ENCODE measurements at places on chromosomes 13 and 19.

DNA sequence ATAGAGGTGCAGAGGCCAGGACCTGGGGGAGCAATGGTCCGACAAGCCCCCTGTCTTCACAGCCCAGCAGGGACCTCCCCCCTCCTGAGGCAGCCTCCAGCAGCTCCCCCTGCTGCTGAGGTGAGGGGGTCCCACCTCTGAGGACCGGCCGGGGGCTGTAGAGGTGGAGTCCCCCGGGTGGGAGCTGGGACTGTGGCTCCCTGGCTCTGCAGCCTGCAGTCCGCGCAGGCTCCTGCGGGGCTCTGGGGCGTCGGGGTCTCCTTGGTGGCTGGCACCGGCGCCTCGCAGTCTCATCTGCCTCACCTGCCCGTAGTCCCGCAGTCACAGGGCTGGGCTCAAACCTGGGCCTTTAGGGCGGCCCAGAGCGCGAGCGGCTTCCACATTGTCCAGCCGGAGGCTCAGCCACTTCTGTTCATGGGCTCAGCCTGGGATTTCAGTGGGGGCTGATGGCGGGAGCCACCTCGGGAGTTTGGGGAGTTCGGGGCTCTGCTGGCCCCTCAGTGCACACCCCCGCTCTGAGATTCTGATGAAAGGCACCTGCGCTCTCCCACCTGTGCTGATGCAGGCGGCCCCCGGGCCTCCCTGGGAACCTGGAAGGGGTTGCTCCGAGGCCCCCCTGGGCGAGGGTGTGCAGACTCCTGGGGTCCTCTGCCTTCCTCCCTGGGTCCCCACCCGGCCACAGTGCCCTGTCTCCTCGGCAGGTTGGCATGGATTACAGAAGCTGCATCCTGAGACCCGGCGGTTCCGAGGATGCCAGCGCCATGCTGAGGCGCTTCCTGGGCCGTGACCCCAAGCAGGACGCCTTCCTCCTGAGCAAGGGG lies 7.0 kb upstream of the ZNF554 start:
- DNase-seq, result no peak

DNA sequence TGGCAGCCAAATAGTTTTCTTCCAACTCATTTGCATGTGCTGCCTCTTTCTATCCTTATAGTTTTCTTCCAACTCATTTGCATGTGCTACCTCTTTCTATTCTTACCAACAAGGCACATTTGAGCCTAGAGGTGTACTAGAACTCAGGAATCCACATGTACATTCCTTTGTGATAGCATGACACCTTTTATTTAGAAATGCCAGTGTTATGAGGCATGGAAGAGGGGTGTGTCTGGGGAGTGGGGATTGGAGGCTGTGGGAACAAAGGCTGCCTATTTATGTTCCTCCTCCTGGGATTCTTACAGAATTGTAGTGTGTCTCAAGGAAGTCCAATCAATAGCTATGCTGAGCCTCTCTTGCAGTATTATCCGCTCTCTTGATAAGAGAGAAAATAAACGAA lies 966.7 kb downstream of the PCDH17 start:
- DNase-seq, result no peak

DNA sequence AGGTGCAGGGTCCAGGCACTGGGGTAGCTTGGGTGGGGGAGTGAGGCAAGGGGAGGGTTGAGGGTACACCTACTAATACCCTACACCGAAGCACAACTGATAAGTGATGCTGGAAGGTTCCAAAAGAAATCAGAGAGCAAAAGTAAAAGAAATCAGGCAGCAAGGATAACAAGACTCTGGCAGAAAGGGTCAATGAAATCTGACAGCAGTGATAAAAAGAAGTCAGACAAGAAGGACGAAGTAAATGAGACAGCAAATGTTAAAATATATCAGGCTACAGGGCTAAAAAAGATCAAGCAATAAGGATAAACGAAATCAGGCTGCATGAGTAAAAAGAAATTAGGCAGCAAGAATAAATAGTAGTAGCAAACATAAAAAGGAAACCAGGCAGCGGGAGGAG lies 4.7 kb downstream of the LRFN3 start:
- no peak for DNase-seq

GRCh38 chr19:57812226-57812625 lies 2.5 kb downstream of the ZNF552 start:
- no peak for DNase-seq

DNA sequence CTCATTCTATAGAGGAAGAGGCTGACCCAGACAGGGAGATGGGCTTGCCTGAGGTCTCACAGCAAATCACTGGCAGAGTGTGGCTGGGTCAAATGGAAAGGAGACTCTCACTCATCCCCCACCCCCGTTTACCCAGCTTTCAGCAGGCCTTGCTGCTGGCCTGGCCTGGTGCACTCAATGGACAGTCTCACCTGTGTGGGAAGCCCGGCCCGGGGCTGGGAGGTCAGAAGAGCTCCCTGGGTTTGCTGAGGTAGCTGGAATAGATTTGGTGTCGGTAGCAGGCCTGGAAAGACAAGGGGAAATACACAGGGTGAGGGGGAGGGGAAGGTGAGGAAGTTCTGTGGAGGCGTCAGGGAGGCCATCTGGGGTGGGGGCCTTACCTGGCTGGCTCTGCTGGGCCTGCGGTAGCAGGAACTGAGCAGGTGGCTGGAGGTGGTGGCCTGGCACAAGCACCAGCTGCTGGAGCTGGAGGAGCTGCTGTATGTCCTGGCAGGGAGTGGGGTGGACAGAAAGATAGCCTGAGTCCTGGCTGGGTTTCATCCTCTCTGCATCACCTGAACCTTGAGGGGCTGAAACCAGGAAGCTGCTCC lies 23.5 kb downstream of the ZNF574 start:
- no peak for DNase-seq

DNA sequence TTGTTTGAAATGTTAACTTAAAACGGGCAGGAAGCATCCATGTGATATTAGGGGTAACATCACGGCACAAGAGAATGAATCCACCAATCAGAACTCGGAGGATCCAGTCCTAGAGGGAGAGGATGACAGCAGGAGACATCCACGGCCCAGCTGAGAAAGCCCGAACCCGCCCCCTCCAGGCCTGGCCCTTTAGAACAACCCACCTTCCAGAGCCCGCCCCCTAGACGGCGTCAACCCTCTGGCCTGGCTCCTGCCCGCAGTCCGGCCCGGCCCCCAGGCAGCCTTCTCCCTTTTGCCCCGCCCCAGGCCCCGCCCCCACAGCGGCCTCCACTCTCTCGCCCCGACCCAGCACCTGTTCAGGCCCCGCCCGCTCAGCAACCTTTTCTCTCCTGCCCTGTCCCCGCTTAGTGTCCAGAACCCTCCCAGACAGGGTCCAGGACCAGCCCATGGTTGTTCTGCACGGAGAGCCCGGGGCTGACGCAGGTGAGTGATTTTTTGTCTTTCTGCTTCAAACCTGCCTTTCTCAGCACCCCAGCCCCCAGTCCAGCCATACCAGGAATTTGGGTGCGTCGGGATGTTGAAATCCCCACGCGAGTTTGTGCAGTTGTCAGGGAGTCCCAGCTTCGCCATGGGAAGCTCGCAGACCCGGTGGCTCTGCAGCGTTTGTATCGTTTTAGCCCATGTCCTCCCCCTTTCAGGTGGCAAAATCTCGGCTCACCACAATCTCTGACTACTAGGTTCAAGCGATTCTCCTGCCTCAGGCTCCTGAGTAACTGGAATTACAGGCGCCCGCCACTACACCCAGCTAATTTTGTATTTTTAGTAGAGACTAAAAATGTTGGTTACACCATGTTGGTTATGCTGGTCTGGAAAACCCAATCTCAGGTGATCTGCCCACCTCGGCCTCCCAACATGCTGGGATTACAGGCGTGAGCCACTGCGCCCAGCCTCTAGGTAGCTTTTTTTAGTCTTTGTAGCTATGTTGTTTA lies 16.1 kb downstream of the ZNF816 start:
- DNase-seq, result no peak

DNA sequence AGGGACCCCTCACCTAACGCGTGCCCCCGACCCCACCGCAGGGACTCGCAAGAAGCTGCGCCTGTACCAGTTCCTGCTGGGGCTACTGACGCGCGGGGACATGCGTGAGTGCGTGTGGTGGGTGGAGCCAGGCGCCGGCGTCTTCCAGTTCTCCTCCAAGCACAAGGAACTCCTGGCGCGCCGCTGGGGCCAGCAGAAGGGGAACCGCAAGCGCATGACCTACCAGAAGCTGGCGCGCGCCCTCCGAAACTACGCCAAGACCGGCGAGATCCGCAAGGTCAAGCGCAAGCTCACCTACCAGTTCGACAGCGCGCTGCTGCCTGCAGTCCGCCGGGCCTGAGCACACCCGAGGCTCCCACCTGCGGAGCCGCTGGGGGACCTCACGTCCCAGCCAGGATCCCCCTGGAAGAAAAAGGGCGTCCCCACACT lies 4.7 kb upstream of the MYBPC2 start:
- DNase-seq, result no peak

- DNase-seq, result no peak
Measured at GRCh38 chr13:33351319-33351718, 65.8 kb upstream of the STARD13 start.

DNA sequence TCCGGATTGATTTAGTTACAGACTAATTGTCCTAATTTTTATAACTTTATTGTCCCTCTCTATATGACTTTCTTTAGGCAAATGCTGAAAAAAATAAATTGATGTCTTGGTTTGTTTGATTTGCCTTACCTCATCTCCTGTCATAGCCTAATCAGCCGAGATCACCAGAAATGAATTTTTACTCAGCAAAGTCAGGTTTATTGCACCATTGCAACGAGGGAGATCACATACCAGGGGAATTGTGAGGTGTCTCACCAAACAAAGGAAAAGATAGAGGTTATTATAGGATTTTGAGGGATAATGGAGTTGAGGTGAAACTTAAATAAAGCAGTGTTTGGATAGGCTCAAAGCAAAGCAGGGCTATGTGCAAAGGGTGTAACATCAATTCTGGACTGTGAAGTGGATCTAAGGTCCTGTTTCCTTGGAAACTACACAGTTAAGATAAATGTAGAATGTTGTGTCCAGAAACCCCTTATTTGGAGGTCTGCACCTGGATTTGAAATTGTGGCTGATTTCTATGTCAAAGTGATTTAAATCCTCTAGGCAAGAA lies 372.6 kb downstream of the OXGR1 start:
- DNase-seq, result no peak

DNA sequence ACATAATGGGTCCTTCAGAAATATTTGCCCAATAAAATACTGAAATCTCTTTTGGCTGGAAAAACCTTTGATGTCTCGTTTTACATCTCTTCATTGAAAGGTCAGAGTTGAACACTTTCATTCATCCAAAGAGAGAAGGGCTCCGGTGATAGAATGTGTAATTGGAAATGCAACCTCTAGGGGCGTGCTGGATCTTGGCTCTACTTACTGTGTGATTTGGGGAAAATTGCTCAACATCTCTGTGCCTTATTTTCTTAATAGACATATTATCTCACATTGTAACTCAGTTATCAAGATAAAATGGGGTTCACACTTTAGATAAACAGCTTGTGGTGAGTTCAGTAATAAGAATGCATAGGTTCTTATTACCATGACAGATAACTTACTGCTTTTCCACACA lies 1444.1 kb downstream of the SLITRK5 start:
- DNase-seq, result no peak

- no peak for DNase-seq
Measured at GRCh38 chr19:54480051-54480450, 7.0 kb upstream of the CDC42EP5 start.

GRCh38 chr13:106650690-106651205 lies 82.8 kb upstream of the ARGLU1 start:
- no peak for DNase-seq

GRCh38 chr13:99863789-99864626 lies 107.6 kb downstream of the ZIC5 start:
- no peak for DNase-seq

DNA sequence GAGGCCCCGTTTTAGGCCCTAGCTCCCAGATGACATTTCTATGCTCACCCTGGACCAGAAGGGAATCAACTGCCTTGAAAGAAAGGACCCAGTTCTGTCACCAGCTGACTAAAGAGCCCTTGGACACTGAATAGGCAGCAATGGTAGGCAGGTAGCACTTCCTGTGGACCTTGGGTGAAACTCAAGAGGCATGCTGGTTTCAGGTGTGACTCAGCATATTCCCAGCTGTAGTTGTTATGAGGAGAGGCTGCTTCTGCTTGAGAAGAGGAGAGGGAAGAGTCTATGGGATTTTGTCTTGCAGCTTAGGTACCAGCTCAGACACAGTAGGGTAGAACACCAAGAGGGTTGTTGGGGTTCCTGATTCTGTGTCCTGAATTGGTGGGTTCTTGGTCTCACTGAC lies 37.9 kb upstream of the HTR2A start:
- DNase-seq, result no peak

DNA sequence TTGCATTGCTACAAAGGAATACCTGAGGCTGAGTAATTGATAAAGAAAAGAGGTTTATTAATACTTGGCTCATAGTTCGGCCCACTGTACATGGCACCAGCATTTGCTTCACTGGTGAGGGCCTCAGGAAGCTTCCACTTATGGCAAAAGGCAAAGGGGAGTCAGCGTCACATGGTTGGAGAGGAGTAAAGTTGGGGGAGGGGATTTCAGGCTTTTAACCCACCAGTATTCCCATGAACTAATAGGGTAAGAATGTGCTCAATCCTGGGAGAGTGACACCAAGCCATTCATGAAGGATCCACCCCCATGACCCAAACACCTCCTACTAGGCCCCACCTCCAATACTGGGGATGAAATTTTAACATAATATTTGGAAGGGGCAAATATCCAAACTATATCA lies 82.5 kb upstream of the MYCBP2 start:
- no peak for DNase-seq

DNA sequence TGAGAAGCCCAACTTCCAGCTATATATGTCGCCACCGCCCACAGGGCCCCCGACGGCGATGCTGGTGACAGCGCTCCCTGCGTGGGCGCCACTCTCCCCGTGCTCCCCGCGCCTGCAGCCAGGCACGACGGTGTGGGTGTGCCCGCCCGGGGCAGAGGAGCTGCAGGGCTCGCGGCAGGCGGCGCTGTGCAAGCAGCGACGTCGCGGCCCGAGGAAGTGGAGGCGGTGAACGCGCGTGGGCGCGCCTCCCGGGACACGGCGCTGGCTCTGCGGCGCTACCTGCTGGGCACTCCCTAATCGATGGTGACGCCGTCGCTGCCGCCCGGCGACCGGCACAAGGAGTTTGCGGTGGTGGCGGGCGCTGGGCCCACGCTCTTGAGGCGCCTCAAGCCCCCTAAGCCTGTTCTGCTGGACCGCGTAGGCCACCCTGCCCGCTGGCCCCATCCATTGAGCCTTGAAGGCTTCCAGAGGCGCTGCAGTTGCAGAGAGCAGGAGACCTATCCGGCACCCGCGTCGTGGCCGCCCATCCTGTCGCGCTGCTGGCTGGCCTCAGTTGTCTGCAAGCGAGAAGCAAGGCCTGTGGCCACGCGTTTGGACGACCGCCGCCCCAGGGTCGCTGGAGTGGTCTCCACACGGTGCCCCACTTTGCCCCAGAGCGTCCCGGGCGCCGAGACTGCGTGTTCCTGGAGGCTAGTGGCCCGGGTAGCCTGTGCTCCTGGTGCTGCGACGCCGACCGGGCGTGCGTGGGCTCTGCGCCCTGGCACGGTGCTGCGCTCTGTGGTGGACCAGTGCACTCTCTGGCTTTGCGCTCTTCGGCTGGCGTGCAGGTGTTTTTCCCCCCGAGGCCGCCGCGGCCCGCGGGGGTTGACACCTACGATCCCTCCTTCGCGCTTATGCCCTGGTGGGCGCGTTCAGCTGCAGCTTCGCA lies 23.1 kb downstream of the LRFN3 start:
- no peak for DNase-seq

GRCh38 chr19:4914736-4915501 lies 5.6 kb downstream of the UHRF1 start:
- peak; percentile 91 for DNase-seq
